Fibroblast of the conjunctiva (primary cell): ENCODE measurements at places on chromosomes 7 and 10.

GRCh38 chr7:48741545-48741944, 182.8 kb upstream of the CDC14C start:
- no peak for DNase-seq

DNA sequence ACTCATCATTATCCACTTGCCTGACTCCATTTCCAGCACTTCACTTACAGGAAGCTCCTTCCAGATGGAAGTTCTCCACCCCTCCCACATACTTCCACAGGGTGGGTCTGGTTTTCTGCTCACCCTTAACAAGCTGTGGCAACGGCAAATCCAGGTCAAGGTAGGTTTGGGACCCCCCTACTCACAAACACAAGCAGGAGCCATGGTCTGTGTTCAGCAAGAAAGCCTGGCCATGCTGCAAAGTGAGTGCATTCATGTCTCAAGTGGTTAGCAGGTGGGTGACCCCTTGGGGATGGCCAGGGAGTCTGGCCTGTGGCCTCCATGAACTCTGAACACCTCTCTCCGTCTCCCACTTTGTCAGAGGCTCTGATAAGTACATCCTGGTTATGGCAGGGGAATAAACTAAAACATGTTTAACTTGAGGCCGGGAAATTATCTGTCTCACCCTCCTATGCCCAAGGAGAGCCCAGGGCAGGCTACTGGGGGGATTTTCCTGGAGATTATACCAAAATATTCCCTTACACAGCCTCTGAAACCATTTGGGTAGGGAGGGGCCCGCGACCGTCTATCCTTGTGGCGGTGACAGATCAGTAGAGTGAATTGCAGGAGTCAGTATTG, 844 bp downstream of the XPNPEP1 start:
- DNase-seq: no peak

DNA sequence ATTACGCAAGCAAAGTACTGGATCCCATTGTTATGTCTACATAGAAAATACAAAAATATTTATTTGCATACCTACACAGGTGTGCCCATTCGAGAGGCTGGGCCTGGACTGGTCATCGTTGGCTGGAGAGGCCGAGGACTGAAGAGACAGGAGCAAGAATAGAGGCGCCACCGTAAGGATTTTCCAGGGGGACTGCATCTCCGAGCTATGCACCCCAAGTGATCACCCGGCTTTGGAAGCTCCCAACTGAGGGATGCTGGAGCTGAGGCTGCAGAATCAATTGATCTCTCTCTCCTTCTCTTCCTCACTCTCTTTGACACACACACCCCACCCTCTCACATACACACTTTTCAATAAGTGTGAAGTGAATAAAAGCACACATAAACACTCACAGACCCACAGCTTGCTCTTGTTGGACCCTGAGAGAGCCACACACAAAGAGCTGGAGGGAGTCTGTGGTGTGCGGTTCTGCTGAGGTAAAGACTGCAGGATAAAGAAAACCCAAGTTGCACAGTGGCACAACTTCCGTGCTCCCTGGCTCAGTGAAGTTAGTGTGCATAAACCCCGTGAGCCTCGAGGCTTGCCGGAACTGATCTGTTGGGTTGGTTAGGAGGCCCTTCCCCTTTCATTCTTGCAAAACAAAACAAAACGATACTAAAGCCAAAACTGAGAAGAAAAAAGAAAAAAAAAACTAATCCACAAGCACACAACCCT, at the start of gene AOAH:
TSS of gene AOAH (minus strand) at position 544 of the 714 bp plus-strand sequence. CDS start at position 198, 346 bp downstream.
- no peak for DNase-seq

DNA sequence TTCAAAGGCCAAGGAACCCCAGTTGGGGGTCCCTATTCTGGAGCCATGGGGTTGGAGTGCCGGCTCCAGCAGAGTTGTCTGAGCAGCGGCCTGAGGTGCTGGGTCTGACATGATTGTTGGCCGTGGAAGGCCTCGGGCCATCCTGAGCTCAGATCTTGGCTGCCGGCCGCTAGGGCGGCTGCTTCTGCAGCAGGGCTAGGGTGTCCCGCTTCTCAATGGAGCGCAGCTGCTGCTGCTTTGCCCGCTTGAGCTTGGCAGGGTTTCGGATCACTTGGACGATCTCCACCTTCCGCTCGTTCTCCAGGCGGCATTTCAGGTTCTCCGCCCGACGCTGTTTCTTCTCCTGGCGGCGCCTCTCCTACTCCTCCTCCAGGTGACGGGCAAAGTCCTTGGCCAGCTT, 171.1 kb downstream of the HIBADH start:
- DNase-seq: no peak

DNA sequence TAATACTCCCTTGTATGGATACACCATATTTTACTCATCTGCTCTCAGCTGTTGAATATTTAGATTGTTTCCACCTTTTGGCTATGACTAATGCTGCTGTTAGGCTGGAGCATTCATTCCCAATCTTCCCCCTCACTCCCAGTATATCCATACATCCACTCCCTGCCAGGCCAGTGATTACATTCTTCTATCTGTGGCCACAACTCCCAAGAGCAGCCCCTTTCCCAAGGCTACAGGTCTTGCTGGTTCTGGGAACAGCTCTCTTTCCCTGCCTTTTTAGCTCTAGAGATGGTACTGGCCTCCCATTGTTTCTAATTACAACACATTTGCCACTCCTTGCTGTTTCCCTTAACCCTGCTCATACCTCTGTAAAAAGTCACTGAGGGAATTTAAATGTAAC, 28.2 kb downstream of the SFR1 start:
- no peak for DNase-seq

- DNase-seq: no peak
These were observed 65.2 kb upstream of the SYPL1 start for GRCh38 chr7:106177300-106177690.

DNA sequence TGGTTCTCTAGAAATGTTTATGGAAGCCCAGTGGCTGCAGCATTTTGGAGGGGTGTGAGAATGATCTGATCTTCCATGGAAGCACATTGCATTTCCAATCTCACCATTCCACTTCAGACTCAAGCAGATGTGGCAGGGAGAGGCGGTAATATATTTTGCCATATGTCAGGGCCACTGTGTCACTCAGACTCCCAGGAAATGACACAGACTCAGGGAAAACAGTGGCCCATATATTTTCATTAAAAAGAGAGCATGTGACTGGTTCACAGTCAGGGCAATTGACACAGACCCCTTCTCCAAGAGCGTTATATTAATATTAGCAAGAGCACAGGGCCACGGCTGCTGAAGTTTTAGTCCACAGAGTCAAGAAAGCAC, 149.3 kb upstream of the NRP1 start:
- no peak for DNase-seq

- DNase-seq: no peak
These were observed 16.8 kb upstream of the CSGALNACT2 start for GRCh38 chr10:43121444-43121843.

DNA sequence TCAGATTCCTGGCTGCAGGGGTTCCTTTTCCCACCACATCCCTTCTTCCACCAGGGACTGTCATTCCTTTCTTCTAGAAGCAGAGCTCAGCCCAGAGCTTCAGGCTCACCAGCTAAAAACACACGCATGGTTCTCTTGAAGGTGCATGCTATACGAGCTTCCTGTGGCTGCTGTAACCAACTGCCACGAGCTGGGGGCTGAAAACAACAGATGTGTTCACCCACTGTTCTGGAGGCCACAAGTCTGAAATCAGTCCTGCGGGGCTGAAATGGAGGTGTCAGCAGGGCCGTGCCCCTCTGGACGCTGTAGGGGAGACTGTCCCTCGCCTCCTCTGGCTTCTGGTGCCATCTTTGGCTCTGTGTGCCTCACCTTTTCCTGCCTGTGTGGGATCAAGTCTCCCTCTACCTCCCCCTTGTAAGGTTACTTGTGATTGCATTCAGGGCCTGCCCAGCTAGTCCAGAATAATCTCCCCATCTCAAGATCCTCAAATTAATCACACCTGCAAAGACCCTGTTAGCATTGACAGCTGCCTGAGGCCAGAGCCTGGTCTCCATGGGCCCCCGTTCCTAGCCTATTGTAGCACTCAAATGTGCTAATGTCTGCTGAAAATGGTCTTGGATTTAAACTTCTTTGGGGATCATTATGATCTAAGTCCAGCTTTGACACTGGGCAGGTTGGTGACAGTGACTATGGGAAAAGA, 13.7 kb downstream of the RAB19 start:
- no peak for DNase-seq

DNA sequence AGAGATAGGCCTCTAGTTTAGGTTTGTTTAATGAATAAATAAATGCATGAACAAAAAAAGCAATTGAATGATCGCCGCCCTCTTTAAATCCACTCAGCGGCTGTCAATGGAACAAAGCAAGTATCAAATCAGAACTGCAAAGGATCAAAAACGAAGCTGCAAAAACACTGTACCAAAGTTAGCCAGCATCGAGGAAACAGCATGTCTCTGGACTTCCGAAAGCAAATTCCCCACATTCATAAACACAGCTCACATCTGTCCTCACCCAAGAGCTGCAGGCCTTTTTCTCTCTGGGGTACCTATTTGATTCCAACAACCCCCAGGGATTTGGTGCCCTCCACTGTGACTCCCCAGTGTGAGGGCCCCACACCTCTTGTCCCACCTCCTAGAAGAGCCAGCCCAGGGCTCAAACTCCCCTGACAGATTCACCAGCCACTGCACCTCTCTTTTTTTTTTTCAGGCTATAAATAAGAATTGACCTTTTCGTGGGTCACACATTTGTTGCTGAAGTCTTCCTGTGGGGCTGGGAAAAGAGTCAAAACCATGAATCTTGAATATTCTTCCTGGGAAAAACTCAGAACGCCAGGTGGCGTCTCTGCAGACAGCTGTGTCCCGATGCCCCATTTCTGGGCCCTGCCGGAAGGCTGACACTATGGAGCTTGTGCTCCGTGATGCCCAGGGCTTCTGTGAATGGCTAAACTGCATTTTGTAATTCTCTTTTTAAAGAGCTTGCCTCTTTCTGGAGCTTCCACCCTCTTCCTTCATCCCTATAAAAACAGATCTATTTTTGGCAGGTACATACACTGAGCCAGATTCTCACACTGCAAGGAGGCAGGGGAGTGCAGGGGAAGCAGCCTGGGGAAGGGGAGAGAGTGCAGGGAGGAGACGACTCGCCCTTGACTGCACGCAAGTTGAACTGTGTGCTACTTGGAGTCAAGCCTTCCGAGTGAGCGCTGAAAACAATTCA, 51.7 kb downstream of the HSPA12A start:
- no peak for DNase-seq

- no peak for DNase-seq
These were observed 108.6 kb downstream of the RAB11FIP2 start for GRCh38 chr10:117938104-117938503.

- peak; percentile 90 for DNase-seq
These were observed 3.6 kb downstream of the DUSP5 start for GRCh38 chr10:110501142-110501937.

DNA sequence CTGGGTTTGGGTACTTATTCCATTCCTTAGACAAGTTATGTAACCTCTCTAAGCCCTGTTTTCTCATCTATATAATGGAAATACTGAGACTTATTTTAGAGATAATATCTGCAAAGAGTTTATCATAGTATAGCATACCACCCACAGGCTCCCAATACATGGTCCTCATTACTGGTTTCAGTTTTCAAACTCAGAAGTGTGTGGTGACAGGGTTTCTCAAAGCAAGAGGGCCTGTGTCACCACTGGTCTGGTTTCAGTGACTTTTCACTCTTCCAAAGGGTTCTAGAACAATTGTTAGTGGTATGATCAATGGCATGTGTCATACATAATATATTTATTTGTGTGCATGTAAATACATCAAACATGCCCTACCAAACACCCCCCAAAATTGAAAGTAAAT, 89.2 kb upstream of the BMPER start:
- no peak for DNase-seq

DNA sequence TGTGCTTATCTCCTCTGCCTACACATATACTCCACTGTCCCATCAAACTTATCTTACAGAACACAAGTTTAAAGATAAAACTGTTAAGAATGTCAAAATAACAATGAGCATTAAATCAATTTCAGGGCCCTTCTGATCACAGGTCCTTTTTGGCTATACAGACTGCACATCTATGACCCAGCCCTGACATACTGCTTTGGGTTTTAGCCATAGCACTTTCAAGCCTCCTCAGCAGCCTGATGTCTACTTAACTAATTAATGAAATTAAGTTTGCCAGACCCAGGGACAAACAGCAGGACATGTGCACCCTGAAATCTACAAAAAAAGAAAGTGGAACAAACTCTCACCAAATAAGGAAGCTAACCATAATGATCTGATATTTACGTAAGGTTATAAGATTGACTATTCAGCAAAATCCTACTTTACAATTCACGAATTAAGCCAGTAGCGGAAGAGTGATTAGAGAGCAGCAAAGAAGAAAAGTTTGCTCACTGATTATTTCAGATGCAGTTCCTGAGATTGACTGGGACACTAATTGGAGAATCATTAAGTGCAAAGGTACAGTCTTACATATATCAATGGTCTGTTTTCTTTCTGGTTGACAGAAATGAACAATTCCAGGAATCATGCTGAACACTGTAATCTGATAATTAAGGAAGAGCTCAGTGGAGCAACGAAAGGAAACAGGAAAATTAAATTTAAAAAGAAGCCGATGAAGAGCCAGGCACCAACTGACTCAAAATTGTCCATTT, 669.3 kb upstream of the LRRN3 start:
- no peak for DNase-seq

DNA sequence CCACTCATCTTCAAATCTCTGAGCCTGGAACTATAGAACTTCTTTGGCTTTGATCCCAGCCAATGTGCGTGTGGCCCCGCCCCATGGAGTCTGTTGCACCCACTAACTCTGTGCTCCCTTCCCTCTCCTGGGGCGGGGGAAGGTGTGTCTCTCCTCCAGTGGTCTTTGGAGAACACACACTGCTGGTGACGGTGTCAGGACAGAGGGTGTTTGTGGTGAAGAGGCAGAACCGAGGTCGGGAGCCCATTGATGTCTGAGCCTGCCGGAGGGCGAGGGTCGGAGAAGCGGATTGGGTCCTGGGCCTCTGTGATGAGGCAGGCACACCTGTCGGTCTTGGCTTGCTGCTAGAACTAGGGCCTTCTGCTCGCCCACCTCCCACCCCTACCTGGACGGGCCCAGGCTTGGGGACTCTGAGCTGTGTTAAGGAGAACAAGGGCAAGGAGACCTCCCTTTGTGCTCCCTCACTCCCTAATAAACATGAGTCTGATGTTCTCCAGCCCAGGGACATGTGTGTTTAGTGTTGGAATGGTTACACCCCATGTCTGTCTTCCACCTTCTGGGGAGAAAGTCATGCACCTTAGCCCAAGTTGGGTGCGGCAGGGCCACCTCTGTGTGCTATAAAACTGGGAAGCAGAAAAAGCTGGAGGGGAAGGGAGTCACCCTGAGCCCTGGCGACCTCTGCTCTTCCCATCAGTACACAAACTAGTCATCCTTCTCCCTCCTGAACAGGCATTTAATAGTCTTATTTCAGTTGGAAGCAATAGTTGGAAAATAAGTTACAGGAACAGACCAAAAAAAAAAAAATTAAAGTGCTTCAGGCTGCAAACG, 4.6 kb downstream of the TRAPPC14 start:
- DNase-seq: no peak
